ENCODE measurements at places on chromosomes 6 and 20.

DNA sequence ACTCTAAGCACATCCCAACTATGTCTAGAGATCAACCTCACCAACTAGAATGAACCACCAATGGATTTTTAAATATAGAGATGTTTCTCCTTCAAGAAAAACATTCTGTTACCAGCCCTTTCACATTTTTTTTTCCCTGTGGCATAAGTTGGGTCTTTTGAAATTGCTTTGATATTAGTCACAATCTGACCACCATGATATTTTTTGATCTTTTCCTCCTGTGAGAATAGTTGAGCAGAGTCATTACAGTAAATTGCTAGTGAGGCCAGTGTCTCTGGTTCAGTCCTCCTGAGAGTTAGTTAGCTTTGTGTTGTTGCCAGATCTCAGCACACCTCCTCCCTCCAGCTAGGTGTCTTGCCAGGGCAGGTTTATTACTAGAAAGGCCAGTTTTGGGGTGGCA, 79.7 kb upstream of the MYLIP start:
- DNase-seq = no peak

- DNase-seq = no peak
These were observed 183.6 kb upstream of the SPTLC3 start for GRCh38 chr20:12825226-12825595.

- no peak for DNase-seq
These were observed 30.8 kb downstream of the COL9A1 start for GRCh38 chr6:70272071-70272470.

DNA sequence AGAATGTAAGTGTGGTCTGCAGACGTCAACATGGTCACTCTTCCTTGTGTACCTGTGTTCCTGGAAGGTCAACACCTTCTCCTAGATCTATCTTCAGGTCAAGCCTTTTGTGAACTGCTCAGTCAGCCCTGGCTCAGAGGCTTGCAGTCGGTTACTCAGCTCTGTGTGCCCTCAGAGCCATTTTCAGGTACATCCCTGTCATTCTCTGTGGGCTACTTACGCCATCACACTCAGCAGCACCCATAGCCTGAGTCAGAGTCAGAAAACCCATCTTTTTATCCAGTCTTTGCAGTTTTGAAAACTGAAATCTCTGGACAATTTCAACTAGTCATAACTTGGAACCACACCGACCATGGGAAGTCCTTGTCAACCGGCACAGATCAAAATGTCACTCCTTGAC, 35.3 kb downstream of the TGM3 start:
- no peak for DNase-seq
